Vein endothelial cell (primary cell): ENCODE measurements at places on chromosomes 3 and 15. TPM values are rescaled to one million over a fixed set of nuclear protein-coding genes. Genes with fewer than 3 reads are reported as not detected.

Gene AGTR1
- total RNA-seq = 0.10 TPM in 1 of 2 replicates, not detected in the other

Gene SLC9C1
- total RNA-seq = 0.10 and 0.33 TPM in 2 replicates

Gene LSG1
- total RNA-seq = 56.2 and 66.3 TPM in 2 replicates

Gene CHDH
- total RNA-seq = 0.10 TPM in 1 of 2 replicates, not detected in the other

Gene CACNA1D
- total RNA-seq = not detected in 2 replicates

Gene BNC1
- 3.5 and 5.2 TPM in 2 replicates for total RNA-seq

Gene LXN
- 72.1 and 74.1 TPM in 2 replicates for total RNA-seq

Gene RETNLB
- total RNA-seq = not detected in 2 replicates

Gene TRAIP
- 3.6 and 5.5 TPM in 2 replicates for total RNA-seq

Gene ARRDC4
- 1.3 and 3.6 TPM in 2 replicates for total RNA-seq

Gene MCF2L2
- 0.65 and 1.2 TPM in 2 replicates for total RNA-seq
